GM12864 (cell line): ENCODE measurements at places on chromosomes 6 and 20.
A peak's percentile ranks its signal among the peaks of the same experiment; 100 is the strongest.

DNA sequence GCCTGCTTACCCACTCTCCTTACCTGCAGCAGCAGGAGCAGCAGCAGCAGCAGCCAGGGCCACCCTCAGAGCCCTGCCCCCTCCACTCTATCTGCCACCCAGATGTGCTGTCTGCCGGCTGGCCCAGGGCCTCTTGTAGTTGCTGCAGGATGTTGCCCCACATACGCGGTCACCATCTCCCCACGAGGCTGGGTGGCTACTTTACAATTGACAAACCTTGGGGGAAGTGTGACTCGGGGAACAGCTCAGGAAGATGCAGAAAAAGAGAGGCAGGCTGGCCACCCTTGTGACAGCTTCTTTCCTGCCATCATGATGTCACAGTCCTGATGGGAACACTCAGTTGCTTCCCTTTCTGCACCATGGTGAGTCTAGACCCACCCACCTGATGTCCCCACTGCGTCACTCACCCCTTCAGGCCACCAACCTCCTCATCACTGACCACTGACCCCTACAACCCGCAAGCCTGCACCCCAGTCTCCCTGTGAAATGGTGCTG is 14.5 kb downstream of the TREM1 start:
- no peak for DNase-seq

DNA sequence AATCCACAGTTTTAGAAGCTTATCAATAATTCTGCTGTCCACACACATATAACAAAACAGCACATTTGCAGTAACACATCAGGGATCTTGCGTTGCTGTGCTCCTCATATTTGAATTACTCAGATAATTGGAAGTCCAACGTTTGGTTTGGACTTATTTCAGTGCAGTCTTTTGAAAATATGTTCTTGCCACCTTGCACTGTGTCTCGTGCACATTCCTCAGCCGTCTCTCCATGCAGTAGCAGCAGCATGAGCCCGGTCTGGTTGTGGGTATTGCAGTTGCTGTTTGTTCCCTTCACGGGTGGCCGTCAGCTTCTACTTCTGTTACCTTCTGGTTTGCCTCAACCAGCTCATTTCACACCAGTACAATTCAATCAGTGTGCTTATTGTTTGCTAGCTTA is 215.5 kb downstream of the SLC24A3 start:
- no peak for DNase-seq

DNA sequence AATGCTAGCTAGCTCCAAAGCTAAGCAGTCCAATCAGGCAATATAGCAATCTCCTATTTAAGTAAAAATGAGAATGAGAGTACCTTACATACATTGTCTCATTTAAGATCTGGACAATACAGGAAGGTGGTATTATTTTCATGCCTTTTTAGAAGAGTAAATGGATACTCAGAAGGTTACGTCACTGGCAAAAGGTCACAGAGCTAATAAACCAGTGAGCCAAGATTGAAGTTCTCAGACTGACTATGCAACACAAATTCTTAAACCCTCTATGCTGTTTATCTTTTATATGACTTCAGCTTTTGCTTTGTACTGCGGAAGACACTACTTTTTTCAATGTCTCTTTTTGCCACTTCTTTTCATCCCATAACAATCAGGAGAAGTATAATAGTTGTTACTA is 135.2 kb upstream of the PRL start:
- no peak for DNase-seq

DNA sequence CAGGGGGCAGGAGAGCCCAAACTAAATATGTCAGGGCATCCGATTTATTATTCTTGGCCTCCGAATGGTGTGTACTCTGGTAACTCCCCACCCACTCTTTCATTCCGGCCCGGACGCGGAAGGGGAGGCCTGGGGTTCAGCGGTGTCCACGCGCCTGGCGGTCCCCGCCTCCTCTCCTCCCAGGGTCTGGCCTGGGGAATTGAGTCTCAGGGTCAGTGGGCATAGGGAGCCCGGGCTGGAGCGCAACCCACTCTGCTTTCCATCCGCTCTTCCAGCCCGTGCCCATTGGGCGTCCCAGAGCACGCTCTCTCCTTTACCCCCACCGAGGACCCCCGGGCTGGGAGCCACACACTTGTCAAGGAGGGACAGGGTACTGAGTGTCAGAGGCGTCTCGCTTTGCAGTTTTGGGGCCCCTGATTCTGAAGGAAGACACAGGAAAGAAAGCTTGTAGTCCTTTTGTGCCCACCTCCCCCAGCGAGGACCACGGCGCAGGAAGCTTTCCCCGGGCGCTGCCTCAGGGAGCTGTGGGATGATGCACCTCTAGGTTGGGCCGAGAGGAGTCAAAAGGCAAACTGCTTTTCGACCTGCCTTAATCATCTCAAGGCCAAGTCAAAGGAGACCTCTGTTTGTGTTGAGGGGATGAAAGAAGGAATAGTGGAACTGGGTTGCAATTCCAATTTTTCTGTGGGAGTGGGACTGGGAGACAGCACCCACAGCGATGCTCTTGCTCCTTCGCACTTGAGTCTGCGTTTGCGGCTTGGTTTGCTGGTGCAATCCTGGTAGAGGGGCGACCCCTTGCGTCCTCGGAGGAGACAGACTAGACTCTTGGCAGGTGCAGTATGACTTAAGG is 2.5 kb downstream of the RSPO3 start:
- peak; percentile 49 for DNase-seq

DNA sequence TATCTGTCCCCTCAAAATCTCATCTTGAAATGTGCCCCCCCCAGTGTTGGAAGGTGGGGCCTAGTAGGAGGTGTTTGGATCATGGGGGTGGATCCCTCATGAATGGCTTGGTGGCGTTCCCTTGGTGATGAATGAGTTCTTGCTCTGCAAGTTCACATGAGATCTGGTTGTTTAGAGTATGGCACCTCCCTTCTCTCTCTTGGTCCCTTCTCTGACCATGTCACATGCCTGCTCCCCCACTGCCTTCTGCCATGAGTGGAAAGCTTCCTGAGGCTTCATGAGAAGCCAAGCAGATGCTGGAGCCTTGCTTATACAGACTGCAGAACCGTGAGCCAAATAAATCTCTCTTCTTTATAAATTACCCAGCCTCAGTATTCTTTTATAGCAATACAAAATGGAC is 70.9 kb downstream of the MAN1A1 start:
- no peak for DNase-seq

DNA sequence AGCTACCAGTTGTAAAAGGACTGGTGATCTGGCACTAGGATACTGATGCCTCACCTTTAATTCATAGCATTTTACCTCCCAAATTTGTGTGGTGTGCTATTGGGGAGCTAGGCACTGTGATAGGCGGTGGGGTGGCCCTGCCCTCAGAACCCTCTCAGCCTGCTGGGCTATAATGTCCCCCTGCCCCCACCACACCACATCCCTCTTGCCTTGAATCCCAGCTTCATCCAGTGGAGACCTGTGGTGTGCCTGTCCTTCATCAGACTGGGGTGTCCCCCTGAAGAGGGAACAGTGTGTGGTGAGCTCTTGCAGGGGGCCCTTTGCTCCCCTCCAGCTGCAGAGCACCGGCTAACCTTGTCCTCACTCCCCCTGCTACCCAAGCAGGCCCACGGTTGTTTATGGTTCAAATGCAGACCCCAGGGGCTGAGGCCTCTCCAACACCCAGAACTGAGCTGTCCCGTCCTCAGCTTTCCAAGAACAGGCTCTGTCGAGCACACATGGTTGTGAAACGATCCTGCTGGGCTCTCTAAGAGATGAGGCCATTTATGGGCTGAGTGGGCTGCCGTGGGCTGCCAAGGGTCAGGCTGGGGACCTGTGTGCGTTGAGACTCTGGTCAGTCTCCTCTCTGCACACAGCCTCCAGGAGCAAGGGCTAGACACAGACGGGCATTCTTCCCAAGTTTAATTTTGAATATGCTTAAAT is 26.9 kb upstream of the VEGFA start:
- no peak for DNase-seq

DNA sequence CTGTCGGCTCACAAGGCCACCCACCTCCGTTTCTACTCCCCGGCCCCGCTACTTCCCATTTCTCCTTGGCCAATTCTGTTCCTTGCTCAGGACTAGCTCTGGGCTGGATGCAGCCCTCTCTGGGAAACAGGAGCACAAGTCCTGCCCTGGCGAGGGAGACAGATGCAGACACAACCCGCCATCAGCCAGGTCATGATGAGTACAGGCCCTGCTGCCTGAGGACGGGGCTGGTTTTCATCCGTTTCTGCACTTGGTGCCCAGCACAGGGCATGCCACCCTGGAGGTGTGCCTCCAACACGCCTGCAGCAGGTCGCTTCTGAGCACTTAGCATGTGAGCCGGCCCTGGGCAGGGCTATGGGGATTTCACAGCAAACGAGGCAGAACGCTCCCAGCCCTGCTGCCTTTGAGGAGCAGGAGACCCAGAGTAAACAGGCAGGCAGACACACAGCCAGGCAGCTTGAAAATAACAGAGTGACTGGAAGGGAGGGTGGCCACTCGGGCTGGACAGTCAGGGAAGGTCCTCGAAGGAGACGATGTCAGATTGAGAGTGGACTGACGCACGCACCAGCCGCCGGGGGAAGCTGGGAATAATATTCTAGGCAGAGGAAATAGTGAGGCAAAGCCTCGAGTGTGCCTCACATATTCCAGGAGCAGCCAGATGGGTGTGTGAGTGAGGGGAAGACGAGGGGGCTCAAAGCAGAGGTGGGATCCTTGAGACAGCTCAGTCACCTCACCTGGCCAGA is 21.2 kb upstream of the VSTM2L start:
- DNase-seq, result no peak

DNA sequence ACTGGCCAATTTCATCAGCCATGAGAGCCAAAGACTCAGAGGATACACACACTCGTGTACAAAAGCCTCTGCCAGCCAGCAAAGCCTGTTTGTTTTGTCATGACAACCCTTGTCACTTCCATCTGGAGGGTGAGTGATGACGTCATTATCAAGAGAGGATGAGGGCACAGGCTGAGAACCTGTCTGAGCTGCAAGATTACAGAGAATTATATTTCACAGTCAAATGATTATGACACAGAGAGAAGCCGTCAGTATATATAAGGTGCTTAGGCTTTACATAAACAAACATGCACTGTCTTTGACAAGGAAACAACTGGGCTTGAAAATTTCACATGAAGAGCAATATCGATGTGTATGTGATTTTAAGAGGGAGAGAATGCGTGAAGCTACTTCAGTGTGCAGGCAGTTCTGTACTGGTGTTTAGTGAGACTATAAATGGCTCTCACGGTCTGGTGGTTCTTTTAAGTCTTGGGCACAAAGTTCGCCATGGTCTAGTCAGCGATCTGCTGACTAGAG is 36.5 kb upstream of the BCLAF1 start:
- DNase-seq, result no peak

DNA sequence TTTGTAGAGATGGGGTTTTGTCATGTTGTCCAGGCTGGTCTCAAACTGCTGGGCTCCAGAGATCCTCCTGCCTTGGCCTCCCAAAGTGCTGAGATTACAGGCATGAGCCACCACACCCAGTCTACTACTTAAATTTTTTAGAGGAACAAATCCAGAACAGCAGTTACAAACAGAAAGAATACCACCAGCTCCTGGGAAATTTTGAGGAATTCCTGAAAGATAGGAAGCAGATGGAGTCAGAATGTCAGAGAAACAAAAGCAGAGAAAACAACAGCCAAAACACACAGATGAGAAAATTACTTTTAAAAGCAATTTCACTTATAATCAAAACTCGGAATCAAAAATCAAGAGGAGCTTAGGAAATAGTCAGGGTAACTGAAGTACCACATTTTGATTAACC is 543.3 kb upstream of the MARCKS start:
- DNase-seq, result no peak

GRCh38 chr20:22825546-22825945 is 209.6 kb upstream of the SSTR4 start:
- DNase-seq, result no peak
